HT-29 (cell line): ENCODE measurements at places on chromosomes 5 and 9.

DNA sequence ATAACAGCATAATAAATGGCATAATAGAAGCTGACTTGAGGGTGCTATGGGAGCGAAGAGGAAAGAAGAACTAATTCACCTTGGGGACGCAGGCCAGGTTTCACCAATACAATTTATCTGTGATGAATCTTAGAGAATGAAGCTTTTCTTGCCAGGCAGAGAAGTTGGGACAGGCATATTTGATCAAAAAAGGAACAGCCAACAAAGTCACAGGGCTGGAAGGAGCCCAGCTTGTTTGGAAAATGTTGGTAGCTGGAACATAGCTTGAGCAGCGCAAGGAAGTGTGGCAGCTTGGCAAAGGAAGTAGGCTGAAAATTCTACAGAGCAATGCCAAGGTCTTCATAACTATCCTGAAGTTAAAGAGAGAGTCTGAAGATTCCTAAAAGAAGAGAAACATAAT lies 181.5 kb upstream of the OR13F1 start:
- no peak for DNase-seq

GRCh38 chr5:34015120-34015822 lies 7.4 kb upstream of the AMACR start:
- DNase-seq, result no peak

GRCh38 chr9:95570646-95571045 lies 53.9 kb upstream of the PTCH1 start:
- DNase-seq, result no peak

- DNase-seq, result peak; percentile 84
These were observed 46.4 kb upstream of the STK32A start for GRCh38 chr5:147188200-147189108.

GRCh38 chr5:54278036-54278830 lies 32.1 kb downstream of the ARL15 start:
- no peak for DNase-seq

GRCh38 chr5:151696470-151697061 lies 9.9 kb upstream of the SPARC start:
- no peak for DNase-seq

DNA sequence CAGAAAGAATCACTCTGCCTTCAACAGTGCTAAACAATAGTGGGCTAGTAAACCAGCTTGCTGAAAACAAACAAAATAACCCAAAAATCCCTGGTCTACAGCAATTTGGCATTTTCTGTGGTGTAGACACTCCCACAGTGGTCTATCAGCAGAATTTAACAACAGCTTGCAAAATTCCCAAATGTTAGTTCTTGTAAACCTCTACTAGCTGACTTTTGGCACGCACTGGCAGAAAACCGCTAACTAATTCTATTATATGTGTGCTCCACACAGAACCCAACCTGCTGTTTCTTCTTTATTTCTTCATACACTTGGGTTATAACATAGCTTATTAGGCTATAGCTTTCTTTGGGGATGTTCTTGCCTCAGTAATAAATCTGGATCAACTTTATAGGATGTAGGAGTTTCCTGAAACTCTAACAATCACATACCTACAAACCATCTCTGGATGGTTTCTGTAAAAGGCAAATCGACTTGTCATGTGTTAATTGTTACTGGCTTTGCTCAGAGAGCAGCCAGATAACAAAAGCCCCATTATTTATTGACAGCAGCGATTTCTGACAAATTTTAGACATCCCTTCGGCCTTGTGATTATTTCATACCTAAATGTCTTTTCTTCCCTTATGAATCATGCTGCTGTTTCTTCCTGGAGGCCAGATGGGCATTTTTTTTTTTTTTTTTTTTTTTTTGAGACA lies 82.7 kb upstream of the NAA35 start:
- DNase-seq, result no peak

GRCh38 chr9:129321286-129322021 lies 143.4 kb upstream of the IER5L start:
- DNase-seq, result no peak
